Activated naive CD4-positive, alpha-beta T cell (primary cell): ENCODE measurements at places on chromosomes 7 and 10.

DNA sequence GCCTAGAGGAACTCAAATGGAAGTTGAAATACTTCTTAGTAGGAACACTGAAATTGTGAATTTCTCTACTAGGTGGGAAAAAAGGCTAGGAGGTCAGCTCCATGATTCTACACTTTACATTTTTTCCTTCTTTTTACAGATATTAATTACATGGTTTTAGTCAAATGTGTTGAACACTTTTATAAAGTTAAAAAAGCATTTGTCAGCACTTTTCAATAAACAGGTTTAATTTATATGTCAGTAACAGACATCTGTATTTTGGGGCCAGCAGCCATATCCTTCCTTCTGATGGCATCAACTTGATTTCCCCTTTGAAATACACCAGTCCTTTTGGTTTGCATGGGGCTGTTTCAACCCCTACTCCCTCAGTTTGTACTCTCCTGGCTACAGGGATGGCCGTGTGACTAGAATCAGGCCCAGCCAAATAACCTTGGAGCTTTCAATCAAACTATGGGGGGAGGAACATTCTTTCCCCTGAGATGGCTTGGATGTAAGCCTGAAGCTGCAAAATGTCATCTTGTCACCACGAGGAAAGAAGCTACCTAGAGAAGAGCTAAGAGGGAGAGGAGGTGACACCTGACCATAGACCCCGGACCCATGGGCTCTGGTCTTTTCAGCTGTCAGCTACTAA is 171.0 kb upstream of the NEBL start:
- no peak for DNase-seq

DNA sequence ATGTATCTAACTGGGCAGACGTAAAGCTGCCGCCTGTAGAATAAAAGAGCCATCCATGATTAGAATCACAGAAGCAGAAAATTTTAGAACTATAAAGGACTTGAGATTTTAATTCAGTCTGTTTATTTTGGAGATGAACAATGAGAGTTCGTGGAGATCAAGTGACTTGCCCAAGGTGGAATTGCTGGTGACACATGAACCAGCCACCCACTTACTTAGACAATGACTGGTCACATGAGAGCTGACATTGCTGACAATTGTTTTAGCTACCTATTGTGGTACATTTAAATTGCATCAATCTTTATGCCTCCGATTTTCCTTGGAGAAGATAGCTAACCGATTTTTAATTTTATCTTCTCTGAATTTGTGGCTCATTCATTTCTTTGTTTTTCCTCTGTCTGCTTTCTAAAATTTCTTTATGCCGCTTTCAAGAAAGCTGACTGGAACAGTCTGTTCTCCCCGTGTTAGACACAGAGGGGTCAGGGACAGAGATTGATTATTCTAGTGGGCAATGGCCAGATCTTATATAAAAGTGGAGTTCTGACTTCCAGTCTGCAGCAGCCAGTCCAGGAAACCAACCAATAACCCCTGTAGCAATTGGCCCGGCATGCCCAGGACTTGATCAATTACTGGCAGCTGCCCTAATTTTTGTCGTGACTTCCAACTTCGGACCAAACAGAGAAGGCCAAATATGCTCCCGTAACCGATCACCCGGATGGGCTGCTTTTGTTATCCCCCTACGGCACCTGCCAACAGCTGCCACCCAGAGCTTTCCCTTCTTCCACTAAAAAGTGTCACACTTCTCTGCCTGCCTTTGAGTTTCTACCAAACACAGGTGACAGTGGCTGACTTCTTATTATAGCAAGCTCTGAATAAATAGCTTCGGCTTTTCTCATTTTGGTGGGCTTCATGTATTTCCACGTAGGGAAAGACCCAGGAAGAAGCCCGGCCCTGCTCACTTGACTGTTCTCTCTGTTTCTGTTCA is 241.6 kb downstream of the CAMK1D start:
- no peak for DNase-seq

DNA sequence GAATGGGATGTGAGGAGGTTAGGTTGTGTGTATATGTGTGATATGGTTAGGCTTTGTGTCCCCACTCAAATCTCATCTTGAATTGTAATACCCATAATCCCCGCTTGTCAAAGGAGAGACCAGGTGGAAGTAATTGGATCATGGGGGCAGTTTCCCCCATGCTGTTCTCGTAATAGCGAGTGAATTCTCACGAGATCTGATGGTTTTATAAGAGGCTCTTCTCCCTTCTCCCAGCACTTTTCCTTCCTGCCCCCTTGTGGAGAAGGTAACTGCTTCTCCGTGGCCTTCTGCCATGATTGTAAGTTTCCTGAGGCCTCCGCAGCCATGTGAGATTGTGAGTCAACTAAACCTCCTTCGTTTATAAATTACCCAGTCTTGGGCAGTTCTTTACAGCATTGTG is 47.3 kb downstream of the NPVF start:
- DNase-seq = no peak

GRCh38 chr7:87075671-87076404 is 16.4 kb upstream of the ELAPOR2 start:
- DNase-seq = no peak

DNA sequence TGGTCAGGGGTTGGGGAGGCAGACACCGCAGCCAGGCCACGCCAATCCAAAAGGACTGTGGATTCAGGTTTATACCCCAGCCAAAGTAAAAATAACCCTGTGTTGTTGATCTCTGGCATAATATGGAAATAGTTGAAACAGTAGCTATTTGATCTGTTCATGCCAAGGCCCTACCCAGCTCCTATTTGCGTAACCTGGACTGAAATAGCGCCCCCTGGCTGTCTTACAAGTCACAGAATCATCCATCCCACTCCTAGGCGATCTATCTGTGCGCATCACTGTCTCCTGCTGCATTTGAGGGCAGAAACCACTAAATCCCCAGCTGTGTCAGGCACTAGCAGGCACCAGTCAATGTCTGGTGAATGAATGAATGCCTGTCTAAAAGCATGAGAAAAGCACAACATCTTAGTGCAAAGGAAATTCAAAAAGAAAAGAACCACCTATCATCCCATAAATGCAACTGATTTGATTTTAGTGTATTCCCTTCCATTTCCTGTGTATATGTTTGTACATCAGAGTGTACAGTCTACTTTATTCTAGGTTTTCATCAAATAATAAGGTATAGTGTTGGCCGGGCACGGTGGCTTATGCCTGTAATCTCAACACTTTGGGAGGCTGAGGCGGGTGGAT is 160.0 kb downstream of the SLIT1 start:
- DNase-seq = peak; percentile 24

GRCh38 chr7:14752301-14752700 is 150.2 kb downstream of the DGKB start:
- DNase-seq = no peak

DNA sequence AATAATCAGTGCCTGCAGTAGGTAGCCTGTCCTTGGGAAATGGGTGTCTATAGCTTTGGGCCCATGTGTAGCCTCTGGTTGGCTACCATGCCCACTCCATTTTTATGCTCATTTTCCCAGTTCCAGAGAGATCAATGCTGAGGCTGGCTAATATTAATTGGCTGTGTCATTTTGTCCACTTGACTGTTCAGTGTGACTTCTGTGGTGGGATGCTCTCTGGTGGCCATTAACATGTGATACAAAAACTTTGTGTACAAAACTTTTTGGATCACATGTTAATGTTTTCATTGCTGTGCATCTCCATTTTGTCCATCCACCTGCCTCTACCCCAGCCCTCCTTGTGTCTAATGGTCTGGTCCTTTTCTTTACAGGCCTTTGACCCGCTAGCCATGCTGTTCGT is 22.7 kb downstream of the VIM start:
- DNase-seq = no peak

- no peak for DNase-seq
Observed at GRCh38 chr10:11401264-11402235, 209.9 kb downstream of the USP6NL start.

- no peak for DNase-seq
Observed at GRCh38 chr7:4882169-4883032, 1.1 kb downstream of the RADIL start.

DNA sequence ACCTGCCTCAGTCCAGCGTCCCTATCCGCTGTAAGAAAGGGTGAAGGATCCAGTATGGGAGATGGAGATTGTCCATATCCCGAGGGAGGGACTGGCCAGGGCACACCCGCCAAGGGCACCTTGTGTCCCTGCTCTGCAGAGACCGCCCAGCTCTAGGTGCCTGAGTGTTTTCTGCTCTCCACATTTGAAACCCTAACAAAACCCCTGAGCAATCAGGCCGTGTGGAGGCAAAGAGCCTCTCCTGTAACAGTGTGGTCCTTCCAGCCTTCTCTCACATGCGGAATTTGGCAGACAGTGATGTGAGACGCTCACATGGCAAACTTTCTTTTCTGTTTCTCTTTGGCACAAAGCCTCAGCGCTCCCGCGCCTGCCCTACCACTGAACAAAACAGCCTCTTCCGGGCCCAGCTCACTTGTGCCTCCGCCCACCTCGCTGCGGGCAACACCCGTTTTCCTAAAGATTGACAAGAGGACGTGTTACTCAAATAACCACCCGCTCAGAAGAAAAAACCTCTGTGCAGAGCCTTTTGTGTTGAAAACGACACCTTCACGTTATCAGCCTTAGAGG is 514.8 kb downstream of the DNAJB6 start:
- peak; percentile 65 for DNase-seq

GRCh38 chr10:14904316-14904732 is 25.7 kb downstream of the SUV39H2 start:
- DNase-seq = no peak

GRCh38 chr7:123241809-123242208 is 42.0 kb upstream of the SLC13A1 start:
- no peak for DNase-seq

DNA sequence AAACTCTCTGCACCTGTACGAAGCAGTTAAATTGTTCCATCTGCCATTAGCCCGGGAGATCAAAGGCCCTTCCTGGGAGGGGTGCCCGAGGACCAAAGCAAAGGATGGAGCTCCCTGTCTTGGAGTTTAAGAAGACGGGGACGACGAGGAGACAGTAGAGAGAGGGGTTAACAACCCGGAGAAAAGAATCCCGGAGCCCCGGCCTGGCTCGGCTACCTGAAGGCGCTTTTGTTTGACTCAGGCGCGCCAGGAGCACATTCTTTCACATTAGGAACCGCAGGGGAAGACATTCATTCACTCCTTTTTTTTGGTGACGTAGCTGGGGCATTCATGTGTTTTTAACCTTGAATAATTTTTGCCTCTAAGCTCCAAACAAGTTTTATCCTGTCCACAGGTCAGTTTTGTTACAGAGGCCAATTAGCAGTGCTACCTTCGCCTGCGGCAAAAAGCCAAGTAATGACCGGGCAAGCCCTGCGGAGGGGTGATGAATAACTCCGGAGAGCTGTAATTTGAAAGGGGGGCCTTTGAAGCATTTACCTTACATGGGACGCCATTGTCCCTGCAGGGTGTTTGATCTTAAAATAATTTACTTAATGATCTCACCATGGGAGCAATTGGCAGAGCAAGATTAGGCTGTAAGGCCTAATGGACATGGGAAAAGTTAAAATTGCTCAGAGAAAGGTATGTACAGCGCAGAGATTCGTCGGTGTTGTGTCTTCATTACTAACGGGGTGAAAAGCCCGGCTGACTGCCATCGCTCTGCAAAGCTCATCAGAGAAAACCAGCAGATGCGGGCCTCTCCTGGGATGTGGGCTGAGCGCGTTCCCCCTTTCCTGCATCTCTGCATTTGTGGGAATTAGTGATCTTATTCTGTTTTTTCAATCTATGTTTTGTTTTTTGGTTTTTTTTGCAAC is 258.0 kb upstream of the SP4 start:
- DNase-seq = no peak

GRCh38 chr10:13390604-13391522 is 42.8 kb upstream of the SEPHS1 start:
- no peak for DNase-seq

- no peak for DNase-seq
Observed at GRCh38 chr10:131818510-131819234, 82.1 kb upstream of the PPP2R2D start.

GRCh38 chr10:81215498-81215897 is 659.5 kb upstream of the NRG3 start:
- DNase-seq = no peak

GRCh38 chr10:13911821-13912520 is 325.2 kb downstream of the PRPF18 start:
- no peak for DNase-seq

GRCh38 chr7:33965183-33965744 is 59.9 kb downstream of the BMPER start:
- DNase-seq = no peak

DNA sequence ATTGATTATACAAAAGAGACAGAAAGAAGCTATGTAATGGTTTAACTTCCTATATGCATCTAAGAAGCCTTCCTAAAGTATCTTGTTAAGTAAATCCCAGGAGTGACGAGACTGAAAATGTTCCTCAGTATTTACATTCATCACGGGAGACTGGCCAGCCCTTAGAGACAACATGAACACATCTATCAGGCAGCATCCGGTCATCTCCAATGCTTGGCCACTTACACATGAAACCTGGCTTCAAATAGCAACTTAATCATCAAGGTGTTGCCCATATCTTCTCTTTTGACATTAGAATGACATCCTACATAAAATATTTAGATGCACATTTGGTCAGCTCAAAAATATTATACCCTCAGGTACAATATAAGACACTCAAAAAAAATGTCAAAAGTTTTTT is 33.8 kb downstream of the ERCC6 start:
- no peak for DNase-seq

GRCh38 chr10:82150123-82150900 is 275.3 kb downstream of the NRG3 start:
- no peak for DNase-seq

DNA sequence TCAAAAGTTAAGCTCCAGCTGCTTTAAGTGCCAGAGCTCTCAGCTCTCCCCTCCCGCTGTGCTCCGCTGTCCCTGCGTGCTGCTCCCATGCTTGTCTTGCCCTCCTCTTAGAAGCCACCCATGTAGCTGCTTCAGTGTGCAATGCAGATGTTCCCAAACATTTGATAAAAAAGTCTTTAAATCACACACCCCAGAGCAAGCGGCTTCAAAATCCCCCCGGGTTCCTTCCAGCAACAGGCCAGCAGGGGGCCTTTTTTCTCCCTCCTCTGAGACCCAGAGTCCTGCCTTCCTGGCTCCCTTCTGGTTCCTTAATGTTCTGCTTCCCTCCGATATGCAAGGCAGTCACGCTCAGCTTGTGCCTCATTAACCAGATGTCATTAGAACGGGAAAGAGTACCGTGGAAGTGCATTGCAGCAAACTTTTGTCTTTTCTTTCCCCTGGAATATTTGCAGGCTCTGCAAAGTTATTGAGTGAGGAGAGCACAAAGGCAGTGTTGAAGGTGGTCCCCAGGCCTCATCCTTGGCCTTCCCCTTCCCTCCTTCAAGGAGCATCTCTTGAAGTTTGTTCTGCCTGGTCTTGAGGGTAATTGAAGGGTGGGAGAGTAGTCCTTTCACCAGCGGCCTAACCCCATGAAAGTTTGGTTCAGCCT is 25.5 kb downstream of the LDB3 start:
- DNase-seq = no peak

DNA sequence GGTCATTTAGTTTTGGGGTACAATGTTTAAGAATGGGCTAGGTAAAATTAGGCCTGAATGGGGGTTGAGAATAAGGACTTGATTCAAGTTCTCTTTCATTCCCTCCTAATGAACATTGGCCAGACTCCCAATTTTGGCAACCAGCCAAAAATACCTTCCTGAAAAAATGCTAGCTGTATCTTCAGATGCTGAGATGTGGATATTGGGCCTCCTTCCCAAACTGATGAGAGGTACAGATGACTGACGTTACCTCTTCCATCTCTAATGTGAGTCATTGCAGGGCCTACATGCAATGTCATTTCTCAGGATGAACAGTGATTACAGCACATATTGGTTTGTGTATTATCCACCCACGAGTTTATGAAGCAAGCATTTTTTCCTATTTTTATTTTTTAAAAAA is 151.6 kb downstream of the SND1 start:
- no peak for DNase-seq
